ENCODE measurements at places on chromosomes 12 and 14.

DNA sequence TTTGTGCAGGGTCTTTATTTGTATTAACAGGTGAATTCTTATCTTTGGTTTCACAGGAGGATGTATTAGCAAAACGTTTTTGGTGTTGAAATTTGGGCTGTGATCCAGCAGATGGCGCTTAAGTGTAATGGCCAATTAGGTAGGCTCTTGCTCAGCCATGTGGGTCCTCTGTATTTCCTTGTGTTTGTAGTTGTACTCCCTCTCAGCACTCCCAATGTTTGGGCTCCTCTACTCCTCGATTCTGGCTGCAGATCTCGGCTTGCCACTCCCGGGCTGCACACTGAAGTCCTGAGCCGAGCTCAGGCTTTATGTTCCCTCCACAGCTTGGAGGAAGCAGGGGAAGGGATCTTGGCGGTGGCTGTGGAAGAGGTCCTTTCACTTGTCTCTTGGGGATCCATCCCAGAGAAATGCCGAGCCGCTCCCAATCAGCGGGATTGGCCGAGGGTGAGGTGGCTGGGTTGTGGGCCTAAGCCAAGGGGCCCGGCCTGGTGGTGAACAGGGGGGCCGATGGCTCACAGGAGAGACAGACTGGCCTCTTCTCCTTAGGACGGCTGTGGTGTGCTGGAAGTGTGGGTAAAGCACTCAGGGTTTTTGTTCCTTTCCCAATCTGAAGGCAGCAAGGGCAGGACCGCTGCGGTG is 133.7 kb downstream of the AEBP2 start:
- H3K4me1 ChIP-seq = peaks cover 19% of the 10 kb centered on the region
- no peak for DNase-seq
- H3K27ac ChIP-seq = no peak overlapping the region
- no peaks in the 10 kb centered on the region for H3K36me3 ChIP-seq
- no peaks in the 10 kb centered on the region for H3K27me3 ChIP-seq
- no peak overlapping the region for H3K4me3 ChIP-seq

DNA sequence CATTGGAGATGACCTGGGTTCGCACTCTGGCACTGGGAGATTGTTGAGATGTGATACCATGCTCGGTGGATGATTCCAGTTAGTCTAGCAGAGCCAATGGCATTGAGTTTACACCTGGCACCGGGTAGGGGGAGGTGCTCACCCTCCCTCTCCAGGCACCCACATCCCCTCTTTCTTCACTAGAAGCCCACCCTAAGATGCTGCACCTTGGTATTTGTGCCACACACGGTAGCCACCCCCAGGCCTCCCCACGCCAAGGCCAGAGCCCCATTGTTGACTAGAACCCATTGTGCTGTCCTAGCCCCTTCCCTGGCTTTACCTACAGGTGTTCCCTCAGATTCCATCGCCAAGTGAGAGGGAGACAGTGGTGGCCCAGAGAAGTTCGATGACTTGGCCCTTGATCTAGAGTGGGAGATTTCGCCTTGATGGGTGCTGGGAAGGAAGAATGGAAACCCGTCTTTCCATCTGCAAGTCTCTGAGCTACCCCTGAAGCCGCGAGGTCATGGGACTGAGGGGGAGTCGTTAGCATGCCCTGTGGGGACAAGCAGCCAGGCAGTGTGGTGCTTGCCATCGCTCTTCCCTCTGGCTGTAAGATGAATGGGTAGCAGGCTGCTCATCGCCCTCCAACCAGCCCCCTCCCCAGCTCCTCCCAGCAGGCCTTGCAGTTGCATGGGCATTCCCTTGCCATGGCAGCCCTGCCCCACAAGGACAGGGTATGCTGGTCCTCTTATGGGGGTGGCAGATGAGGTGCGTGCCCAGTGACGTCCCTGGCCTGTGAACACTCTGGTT is 8.7 kb downstream of the CCND2 start:
- H3K36me3 ChIP-seq = no peaks in the 10 kb centered on the region
- H3K27me3 ChIP-seq = peaks cover 7% of the 10 kb centered on the region
- DNase-seq = no peak
- H3K4me3 ChIP-seq = no peak overlapping the region
- H3K27ac ChIP-seq = no peak overlapping the region

- no peak overlapping the region for H3K4me3 ChIP-seq
- H3K27ac ChIP-seq = no peak overlapping the region
- no peak for DNase-seq
- no peaks in the 10 kb centered on the region for H3K27me3 ChIP-seq
- no peaks in the 10 kb centered on the region for H3K36me3 ChIP-seq
- peaks cover 21% of the 10 kb centered on the region for H3K4me1 ChIP-seq
These were observed 58.9 kb upstream of the FRMD6 start for GRCh38 chr14:51592836-51593235.

DNA sequence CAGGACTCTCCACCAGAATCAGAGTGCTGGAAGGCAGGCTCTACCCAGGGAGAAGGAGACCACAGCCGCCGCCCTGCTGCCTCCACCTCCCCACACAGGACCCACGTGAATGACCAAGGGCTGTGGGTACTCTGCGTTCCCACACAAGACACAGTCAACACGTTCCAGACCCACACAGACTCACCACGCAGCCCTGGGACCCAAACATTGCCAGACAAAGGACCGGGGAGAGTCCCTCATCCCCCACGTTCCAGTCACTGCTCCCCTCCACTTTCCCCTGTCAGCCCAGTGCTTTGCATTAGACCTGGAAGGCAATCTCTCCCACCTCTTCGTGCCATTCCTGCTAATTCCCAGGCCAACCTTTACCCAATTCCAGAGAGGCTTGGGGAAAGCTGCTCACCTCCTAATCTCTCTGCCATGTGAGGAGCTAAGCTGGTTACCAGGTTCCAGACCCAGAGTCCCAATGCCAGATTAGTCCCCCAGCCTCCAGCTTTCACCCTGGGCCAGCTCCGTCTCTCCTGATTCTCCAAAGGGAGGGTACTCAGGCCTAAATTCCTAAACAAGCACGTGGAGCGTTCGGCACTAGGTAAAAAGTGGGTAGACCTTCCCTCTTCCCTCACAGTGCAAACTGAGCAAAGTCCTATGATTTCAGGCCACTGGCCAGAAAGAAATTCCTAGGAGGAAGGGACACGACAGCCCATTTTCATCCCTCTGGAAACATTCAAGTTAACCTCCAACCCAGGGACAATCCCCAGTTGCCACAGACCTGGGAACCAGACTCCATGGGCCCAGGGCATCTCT is 4.9 kb downstream of the SLC6A13 start:
- H3K4me3 ChIP-seq = no peak overlapping the region
- no peak overlapping the region for H3K27ac ChIP-seq
- H3K4me1 ChIP-seq = no peaks in the 10 kb centered on the region
- DNase-seq = no peak
- peaks cover 30% of the 10 kb centered on the region for H3K27me3 ChIP-seq
- no peaks in the 10 kb centered on the region for H3K36me3 ChIP-seq

Data from SJSA1 (cell line).